ENCODE measurements at places on chromosomes 5 and 9. TPM values are rescaled to one million over a fixed set of nuclear protein-coding genes. Genes with fewer than 3 reads are reported as not detected.

FBXL7 gene
- 16.2 TPM for total RNA-seq

- no peak for DNase-seq
Observed at GRCh38 chr9:24189986-24190385, 355.7 kb downstream of the IZUMO3 start.

GRCh38 chr5:6806668-6807067 is 93.4 kb downstream of the TENT4A start:
- DNase-seq = no peak

- no peak for DNase-seq
Observed at GRCh38 chr5:173435447-173435846, 107.2 kb upstream of the STC2 start.

DNA sequence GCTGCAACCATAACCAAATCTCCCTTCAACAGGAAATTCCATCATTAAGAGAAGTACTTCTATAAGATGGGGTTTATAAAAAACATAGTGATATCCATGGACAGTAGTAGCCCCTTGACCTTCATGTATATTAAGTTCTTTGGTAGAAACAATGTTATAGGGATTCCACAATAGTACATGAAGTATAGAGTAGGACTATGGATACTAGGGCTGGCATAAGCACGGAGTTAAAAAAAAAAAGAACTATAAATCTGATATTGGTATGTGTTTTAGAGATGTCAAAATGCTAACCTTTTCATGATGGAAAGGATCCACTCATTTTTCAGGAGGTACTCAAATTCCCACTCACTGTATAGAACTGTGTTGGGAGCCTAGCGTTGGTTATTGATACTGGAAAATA is 337.6 kb downstream of the FGF10 start:
- DNase-seq = no peak

CNTFR gene
- 7.8 TPM for total RNA-seq

DNA sequence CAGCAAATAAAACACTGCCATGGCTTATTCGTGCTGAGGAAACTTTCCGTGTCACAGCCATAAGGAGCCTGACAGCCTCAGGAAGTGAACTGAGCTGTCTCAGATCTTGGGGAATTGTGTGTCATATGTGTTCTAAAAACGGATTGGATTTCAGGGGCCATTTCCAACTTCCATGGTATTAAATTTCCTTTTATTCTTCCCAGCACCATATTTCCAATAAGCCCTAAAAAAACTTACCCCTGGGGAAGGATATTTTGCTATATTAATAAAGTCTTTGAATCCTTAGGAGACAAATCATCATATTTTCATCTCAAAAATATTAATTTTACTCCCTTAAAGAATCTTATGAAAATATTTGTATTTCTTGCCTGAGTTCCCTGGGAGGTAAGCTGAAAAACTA is 93.9 kb downstream of the LHFPL2 start:
- DNase-seq = no peak

DNA sequence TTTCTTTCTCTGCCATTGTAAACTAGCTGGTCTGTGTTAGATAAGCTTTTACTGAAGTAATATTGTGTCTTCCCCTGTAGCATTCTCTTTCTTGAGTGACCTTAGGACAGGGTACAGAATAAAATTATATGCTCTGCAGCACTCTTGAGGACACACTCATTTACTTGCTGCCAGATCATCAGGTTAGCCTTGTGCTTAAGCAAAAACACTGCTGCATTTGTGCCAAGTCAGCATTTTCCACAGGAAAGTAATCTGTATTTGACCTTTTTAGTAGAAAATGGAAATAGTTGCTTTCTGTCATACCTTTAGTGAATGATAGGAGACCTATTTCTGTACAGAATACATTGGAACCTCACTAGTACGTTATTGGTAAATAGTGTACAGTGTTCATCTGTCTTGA is 54.2 kb downstream of the LMNB1 start:
- DNase-seq = no peak

DNA sequence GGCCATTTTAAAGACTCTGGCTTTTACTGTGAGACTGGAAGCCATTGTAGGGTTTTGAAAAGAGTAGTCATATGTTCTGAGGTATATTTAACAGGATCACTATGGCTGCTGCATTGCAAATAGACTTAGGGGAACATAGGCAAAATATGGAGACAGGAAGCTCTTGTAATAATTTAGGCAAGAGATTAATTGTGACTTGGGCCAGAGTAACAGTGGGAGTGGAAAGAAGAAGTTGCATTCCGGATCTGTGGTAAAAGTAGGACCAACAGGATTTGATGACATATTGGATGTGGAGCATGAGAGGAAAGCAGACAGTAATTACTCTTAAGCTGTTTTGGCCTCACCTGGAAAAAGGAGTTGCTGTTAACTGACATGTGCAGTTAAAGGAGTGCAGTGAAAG is 85.6 kb downstream of the SMIM15 start:
- DNase-seq = no peak

GRCh38 chr9:19057033-19057432 is 7.8 kb downstream of the RRAGA start:
- DNase-seq = no peak

CDO1 gene
- total RNA-seq = 9.2 TPM

DNA sequence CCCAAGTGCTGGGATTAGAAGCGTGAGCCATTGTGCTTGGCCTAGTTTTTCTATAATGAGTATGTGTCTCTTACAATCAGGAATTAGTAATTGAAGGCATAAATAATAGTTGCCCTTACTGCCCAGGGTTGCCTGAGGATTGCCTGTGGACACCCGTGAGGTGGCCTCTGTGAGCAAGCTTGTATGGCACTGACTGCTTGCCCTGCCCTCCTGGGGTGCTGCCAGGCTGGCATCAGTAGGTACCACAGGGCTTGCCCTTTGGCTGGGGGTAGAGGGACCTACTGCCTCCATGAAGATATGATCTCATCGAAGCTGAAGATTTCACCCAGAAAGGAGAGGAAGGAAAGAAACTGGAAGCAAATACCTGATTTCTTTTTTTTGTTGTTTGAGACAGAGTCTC is 23.8 kb upstream of the PHF19 start:
- DNase-seq = no peak

SUSD1 gene
- total RNA-seq = 6.4 TPM

SLC2A8 gene
- 16.6 TPM for total RNA-seq

FTMT gene
- not detected for total RNA-seq

Data from Right ventricle myocardium superior (tissue), 1 donor.